ENCODE measurements at places on chromosomes 6 and 20.

DNA sequence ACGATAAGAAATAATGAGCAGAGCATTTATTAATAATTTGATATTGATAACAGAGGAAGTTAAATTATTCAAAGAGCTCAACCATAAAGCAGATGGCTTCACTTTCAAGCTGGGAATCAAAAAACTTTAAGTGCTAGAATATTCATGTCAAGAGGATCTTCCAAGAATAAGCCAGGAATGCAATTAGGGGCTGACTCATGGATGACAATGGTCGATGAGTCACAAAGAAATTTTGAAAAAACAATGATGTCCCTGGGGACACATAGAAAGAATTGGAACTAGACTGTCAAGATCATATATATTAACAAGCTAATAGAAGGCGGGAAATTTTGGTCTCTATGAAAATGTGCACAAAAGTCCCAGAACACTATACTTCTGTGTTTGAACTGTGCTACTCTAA is 304.1 kb downstream of the LAMA2 start:
- no peak for DNase-seq

GRCh38 chr6:101462576-101462975 is 69.1 kb downstream of the GRIK2 start:
- DNase-seq, result no peak

- DNase-seq, result no peak
Measured at GRCh38 chr6:53495506-53496499, 49.1 kb downstream of the GCLC start.

- no peak for DNase-seq
Measured at GRCh38 chr6:138455746-138456400, 43.4 kb downstream of the NHSL1 start.

DNA sequence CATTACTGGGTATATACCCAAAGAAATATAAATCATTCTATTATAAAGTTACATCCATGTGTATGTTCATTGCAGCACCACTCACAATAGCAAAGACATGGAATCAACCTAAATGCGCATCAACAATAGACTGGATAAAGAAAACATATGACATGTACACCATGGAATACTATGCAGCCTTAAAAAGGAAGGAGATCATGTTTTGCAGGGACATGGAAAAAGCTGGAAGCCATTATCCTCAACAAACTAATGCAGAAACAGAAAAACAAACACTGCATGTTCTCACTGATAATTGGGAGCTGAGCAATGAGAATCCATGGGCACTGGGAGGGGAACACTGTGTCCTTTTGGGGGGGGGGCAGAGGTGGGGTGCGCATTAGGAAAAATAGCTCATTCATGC is 50.9 kb upstream of the HLA-G start:
- no peak for DNase-seq

DNA sequence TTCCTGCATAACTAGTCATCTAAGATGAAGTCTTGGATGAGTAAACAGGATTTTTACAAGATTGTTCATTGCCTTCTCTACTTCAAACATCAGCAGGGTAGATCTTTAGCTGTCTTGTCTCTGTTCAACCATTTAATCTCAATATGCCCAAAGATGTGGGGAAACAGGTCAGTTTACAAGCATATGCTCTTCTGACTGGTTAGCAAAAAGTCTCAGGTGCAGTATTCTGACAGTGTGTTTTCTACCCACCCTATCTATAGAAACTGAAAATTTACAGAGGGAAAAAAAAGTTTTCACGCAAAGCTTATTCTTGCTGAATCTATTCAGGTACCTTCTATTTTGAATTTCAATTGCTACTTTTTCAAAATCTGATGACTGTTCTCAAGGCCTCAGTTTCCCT is 29.0 kb downstream of the MAP3K5 start:
- no peak for DNase-seq

DNA sequence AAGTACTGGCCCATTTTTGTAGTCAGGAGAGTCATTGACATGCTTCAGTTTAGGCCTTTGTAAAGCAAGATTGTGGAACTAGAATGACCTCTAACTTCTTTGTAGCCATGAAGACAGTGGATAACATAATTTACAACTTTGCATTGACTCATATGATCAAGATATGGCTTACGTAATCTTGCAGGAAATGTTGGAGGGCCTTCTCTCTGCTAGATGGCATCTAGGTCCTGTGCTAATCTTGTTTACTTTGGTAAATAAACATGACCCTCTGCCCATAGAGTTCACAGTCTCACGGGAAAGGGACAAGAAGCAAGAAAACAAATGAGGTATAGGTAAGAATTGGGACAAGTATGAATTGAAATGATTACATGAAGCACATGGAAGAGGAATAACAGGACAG is 355.2 kb upstream of the ARID1B start:
- no peak for DNase-seq

DNA sequence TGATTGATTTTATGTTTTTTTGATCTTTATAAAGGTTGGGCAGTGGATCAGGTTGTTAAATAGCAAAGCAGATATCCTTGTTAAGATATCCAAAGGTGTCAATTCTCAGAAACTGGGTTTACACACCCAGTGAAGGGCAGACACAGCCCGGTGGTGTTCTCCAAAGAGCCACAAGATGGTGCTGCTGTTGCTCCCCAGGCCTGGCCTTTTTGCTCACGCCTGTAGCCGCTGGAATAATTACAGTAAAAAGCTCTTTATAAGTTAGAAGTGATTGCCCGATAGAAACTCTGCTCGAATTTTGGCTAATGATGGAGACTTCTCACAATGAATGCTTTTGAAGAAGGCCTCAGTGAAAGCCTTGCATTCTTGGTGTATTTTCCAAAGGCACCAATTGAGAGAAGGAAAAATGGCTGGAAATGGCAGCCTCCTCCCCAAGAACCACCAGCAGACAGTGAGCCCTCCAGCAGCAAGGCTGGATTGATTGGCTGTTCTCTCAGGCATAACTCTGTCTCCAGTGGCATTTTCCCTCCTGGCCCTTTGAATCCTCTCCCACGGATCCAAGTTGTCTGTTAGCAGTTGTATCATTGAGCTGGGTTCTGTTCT is 120.5 kb upstream of the CHD6 start:
- DNase-seq, result no peak

GRCh38 chr6:156839591-156840001 is 62.4 kb downstream of the ARID1B start:
- DNase-seq, result no peak

- DNase-seq, result no peak
Measured at GRCh38 chr20:47540443-47541354, 39.0 kb downstream of the NCOA3 start.

DNA sequence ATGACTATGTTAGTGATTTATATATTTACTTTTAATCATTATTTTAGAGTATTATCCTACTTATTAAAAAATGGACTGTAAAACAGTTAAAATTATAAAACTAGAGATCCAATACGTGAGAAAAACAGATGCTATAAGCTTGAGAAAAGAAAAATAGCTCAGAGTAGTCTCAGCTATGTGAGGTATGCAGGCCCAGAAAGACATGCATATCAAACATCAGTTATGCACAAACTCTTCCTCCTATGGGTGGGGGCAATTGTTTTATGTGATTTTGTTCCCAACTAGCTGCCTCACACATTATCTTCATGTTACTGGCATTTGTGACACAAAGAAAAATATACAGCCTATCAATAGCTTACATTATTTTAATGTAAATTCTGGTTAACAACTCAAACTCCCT is 28.8 kb downstream of the RARS2 start:
- no peak for DNase-seq

- no peak for DNase-seq
Measured at GRCh38 chr20:1809131-1809572, 86.1 kb upstream of the SIRPA start.

GRCh38 chr6:25218346-25218745 is 60.8 kb upstream of the CARMIL1 start:
- no peak for DNase-seq

DNA sequence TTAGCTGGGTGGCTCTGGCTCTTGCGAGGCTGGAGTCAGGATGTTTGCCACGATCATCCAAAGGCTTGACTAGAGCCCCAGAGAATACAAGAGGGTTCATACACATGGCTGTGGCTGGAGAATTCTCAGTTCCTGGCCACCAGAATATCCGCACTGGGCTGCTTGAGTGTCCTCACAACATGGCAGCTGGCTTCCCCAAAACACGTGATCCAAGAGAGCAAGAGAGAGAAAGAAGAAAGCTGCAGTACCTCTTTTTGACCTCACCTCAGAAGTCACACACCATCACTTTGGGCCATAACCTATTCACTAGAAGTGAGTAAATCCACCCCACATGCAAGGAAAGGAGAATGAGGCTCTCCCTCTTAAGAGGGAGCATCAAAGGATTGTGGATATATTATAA is 21.5 kb upstream of the BPIFB1 start:
- DNase-seq, result no peak

- DNase-seq, result no peak
Measured at GRCh38 chr20:58930496-58930895, 50.6 kb upstream of the NELFCD start.

DNA sequence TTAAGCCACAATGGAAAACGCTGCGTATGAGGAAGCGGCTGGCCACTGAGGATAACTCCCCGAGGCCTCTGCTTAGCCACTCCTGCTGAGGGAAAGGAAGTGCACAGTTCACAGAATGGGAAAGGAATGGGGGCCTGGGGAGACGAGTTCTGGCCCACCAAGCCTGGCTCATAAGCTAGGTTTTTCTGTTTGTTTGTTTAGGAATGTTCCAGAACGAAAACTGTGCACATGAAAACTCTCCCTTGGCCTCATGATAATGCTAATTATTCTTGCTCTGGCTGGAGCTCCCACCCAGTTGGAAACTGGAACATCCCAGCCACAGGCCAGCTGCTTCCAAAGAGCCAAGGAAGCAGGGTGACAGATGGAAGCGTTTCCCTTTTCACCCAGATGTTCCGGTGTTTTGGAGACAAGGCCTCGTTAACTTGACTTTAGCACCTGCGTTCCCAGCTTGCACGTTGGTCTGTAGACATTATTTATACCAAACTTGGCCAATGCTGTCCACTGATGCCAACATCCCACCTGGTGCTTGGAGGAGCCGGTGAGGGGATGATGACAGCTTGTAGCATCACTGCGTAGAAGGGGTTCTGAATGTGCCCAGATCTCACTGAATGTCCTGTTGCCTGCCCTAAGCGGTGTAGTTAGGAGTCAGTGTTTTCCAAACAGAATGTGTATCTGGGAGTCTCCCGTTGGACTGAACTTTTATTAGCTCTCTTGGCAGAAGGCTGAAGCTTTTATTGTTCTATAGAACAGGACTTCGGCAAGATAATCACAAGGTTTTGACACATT is 34.5 kb downstream of the APCDD1L start:
- peak; percentile 21 for DNase-seq

- DNase-seq, result no peak
Measured at GRCh38 chr6:246352-246751, 45.9 kb upstream of the DUSP22 start.

- no peak for DNase-seq
Measured at GRCh38 chr6:116133453-116133852, 7.5 kb upstream of the COL10A1 start.

DNA sequence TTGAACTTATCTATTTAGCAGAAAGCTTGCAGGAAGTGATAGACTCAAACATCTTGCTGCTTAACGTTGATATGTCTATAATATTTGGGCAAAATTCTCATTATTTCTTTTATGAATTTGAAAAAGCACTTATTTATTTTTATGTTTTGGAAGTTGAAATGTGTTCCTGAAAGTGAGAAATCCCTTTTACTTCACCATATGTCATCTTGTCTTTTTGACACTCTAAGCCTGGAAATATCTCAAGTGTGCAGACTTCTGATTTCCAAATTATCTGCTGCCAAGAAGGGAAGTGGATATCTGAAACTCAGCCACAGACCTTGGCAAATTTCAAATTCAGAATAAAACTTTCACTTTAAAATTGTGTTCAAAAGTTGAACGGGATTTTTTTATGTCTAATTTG is 368.7 kb upstream of the MANEA start:
- DNase-seq, result no peak

GRCh38 chr6:76072562-76072961 is at the start of gene IMPG1:
Gene IMPG1 (minus strand): TSS chr6:76072662. CDS start chr6:76072488, 174 bp downstream.
- no peak for DNase-seq

DNA sequence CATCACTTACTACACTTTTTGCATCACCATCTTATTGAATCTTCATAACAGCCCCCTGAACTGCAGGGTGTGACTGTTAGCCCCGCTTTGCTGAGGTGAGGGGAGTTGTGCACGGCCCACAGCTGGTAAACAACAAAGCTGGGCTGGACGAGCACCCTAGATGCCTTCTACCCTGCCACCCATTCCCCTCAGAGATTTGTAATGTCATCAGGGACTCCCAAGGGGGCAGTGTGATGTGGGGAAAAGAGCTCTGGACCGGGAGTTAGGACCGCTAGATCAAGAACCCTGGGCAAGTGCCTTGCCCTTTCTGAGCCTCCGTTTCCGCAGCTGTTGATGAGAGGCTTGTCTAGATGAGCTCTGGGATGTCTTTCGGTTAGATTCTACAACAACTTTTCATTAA is 20.9 kb downstream of the PKIG start:
- DNase-seq, result no peak

DNA sequence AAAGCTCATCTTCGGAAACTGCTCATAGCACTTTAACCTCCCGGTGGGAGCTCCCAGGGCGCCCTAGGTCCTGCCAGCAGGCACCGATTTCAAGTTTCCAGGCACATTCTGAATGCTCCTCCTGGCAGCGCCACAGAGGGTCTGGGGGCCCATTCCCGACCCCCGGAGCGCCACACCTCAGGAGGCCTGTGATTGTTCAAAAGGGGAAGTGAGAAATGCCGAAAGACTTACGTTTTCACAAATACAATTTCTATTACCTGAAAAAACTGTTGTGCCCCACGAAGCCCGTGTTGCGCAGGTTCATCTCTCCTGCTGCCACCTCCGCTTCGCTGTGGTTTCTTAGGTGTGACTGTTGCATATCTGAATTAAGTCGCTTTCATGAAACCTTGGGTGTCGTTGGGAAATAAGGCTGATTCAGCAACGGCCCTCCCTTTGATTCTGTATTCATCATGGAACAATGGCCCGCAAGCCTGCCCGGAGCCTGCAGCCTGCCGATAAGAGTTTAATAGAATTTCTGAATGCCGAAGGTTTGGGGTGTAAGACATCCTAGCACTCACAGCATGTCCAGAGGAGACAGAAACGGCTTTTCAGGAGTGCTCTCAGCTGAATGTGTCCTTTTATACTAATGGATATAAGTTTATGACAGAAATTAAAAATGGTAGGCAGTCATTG is 1.9 kb upstream of the MYT1 start:
- DNase-seq, result no peak

DNA sequence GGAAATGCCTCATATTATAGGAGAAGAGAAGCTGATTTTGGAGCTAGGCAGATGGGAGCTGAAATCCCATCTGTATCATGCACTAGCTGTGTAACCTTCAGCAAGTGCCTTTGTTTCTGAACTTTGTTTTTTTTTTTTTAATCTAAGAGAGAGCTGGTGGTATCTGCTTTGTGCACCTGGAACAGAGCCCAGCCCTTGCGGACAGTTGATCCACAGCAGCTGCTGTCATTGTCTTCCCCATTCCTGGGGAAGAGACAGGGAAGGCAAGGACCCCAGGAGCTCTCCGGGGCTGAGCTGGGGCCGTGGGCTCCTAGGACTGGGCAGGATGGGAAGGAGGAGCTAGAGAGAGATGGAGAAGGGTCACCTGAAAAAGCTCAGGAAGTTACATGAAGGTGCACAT is 92.1 kb downstream of the SYNJ2 start:
- DNase-seq, result no peak

GRCh38 chr6:125107048-125107447 is 46.5 kb upstream of the TPD52L1 start:
- DNase-seq, result no peak

- no peak for DNase-seq
Measured at GRCh38 chr6:138297761-138298298, 79.5 kb upstream of the PBOV1 start.

Measured in mesothelial cell of epicardium (in vitro differentiated cells).